ENCODE measurements at places on chromosomes 12 and 14. TPM values are rescaled to one million over a fixed set of nuclear protein-coding genes. Genes with fewer than 3 reads are reported as not detected.

Gene FOXG1
- total RNA-seq: not detected

Gene PYM1
- 50.5 TPM for total RNA-seq

Gene MSRB3
- total RNA-seq: 35.1 TPM

Gene TEX22
- total RNA-seq: 4.1 TPM

Gene CCDC38
- not detected for total RNA-seq

Gene TAS2R9
- not detected for total RNA-seq

Gene PRH2
- total RNA-seq: not detected

Gene FOXN4
- total RNA-seq: not detected

Gene MYF6
- total RNA-seq: not detected

Gene RDH12
- not detected for total RNA-seq

Gene AJUBA
- total RNA-seq: 138 TPM

Gene CD4
- not detected for total RNA-seq

Gene MYL6B
- total RNA-seq: 46.0 TPM

Gene STXBP6
- total RNA-seq: not detected

Gene NGB
- total RNA-seq: not detected

Gene IL22
- not detected for total RNA-seq

Gene PMCH
- not detected for total RNA-seq

Gene TBX5
- total RNA-seq: not detected

Gene ARHGEF25
- total RNA-seq: 0.83 TPM

Gene GLS2
- 3.9 TPM for total RNA-seq

Gene TRIAP1
- total RNA-seq: 48.4 TPM

Gene LBHD2
- total RNA-seq: not detected

Gene HOXC9
- 5.2 TPM for total RNA-seq

Gene CNTN1
- not detected for total RNA-seq

Gene KLHDC1
- 0.52 TPM for total RNA-seq

Gene HAL
- total RNA-seq: 1.1 TPM

Gene DAO
- not detected for total RNA-seq

Gene B4GALNT3
- total RNA-seq: 0.76 TPM

Gene CCDC184
- not detected for total RNA-seq

Gene TC2N
- total RNA-seq: 12.6 TPM

Gene TAS2R50
- 0.86 TPM for total RNA-seq

Gene DBX2
- total RNA-seq: not detected

Gene NDUFB1
- 130 TPM for total RNA-seq

Gene TSHR
- total RNA-seq: not detected

Gene CSAD
- total RNA-seq: 22.7 TPM

Gene VEZT
- 88.1 TPM for total RNA-seq

Gene DNAI7
- not detected for total RNA-seq

Gene PHLDA1
- total RNA-seq: 183 TPM

Gene DDIT3
- 156 TPM for total RNA-seq

Gene AKAP3
- 0.54 TPM for total RNA-seq

Gene CRADD
- total RNA-seq: 17.1 TPM

Gene RIPK3
- total RNA-seq: not detected

All from MCF 10A (cell line).